A549 (cell line): ENCODE measurements at places on chromosomes 16 and 17. TPM values are rescaled to one million over a fixed set of nuclear protein-coding genes. Genes with fewer than 3 reads are reported as not detected.

CA7 gene
- polyA plus RNA-seq: not detected in 3 replicates

CYB5B gene
- polyA plus RNA-seq: 159 to 248 TPM (median 217 TPM) in 3 replicates

FOXN1 gene
- polyA plus RNA-seq: not detected in 3 replicates

OR1E1 gene
- polyA plus RNA-seq: not detected in 3 replicates

BCL6B gene
- 0.03 to 0.04 TPM in 2 of 3 replicates, not detected in the other for polyA plus RNA-seq

TBC1D16 gene
- 11.5 to 12.5 TPM (median 12.3 TPM) in 3 replicates for polyA plus RNA-seq

CHST6 gene
- 0.38 to 0.74 TPM (median 0.65 TPM) in 3 replicates for polyA plus RNA-seq

VWA3A gene
- 0.03 to 0.07 TPM in 2 of 3 replicates, not detected in the other for polyA plus RNA-seq

NPIPB8 gene
- 0.30 to 1.0 TPM (median 0.74 TPM) in 3 replicates for polyA plus RNA-seq

SDK2 gene
- 0.36 to 0.45 TPM (median 0.44 TPM) in 3 replicates for polyA plus RNA-seq

CDRT15L2 gene
- not detected in 3 replicates for polyA plus RNA-seq

MYH2 gene
- polyA plus RNA-seq: not detected in 3 replicates

LUC7L3 gene
- 165 to 211 TPM (median 207 TPM) in 3 replicates for polyA plus RNA-seq

RASL10B gene
- 0.10 to 0.26 TPM (median 0.24 TPM) in 3 replicates for polyA plus RNA-seq

INCA1 gene
- 1.1 to 1.3 TPM (median 1.1 TPM) in 3 replicates for polyA plus RNA-seq

PCGF2 gene
- 33.9 to 43.6 TPM (median 42.5 TPM) in 3 replicates for polyA plus RNA-seq

OMG gene
- polyA plus RNA-seq: not detected in 3 replicates

EVPL gene
- polyA plus RNA-seq: 11.2 to 14.6 TPM (median 13.9 TPM) in 3 replicates

CCL18 gene
- polyA plus RNA-seq: not detected in 3 replicates

PRSS33 gene
- 0.04 to 0.05 TPM in 2 of 3 replicates, not detected in the other for polyA plus RNA-seq

TMEM238L gene
- polyA plus RNA-seq: not detected in 3 replicates

MPP2 gene
- 3.4 to 4.2 TPM (median 3.7 TPM) in 3 replicates for polyA plus RNA-seq
